GM12891 (cell line): ENCODE measurements at places on chromosomes 2 and 18.

DNA sequence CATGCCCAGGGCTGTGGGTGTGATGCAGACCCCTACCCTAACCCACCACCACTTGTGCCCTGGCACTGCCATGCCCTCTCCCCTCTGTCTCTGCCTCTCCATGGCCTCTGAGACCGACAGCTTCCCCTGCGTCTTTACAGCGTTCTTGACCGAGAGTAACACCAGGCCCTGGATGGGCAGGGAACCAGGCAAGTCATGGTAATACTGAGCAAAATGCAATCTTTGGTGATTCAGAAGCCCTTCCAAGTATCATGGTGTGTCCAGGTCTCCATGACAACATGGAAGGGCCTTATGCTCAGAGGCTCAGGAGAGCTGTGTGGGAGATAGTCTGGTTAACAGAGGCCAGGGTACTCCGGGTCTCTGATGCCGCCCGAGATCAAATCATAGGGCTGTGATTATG lies 176.1 kb downstream of the KLHL29 start:
- no peak for DNase-seq

DNA sequence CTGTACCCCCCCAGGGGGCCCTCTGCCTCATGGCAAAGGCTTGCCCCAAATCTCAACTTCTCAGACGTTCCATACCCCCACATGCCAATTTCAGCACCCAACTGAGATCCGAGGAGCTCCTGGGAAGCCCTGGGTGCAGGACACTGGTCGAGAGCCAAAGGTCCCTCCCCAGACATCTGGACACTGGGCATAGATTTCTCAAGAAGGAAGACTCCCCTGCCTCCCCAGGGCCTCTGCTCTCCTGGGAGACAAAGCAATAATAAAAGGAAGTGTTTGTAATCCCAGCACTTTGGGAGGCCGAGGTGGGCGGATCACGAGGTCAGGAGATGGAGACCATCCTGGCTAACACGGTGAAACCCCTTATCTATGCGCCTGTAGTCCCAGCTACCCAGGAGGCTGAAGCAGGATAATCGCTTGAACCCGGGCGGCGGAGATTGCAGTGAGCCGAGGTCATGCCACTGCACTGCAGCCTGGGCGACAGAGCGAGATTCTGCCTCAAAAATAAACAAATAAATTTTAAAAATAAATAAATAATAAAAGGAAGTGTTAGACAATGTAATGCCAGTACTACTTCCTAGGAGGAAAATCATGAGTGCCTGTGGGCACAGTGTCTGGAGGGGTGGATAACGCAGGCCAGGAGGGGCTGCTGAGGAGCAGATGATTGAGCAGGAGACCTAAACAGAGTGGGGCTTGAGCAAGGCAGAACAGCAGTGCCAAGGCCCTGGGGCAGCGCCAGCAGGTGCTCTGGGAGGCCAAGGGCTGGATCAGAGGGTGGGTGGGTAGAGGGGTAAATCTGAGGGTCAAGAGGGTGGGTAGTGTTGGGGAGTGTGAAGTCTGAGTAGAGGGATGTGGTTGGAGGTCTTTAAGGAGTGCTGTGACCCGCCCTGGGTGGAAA lies 4.0 kb downstream of the ALPP start:
- DNase-seq: no peak

DNA sequence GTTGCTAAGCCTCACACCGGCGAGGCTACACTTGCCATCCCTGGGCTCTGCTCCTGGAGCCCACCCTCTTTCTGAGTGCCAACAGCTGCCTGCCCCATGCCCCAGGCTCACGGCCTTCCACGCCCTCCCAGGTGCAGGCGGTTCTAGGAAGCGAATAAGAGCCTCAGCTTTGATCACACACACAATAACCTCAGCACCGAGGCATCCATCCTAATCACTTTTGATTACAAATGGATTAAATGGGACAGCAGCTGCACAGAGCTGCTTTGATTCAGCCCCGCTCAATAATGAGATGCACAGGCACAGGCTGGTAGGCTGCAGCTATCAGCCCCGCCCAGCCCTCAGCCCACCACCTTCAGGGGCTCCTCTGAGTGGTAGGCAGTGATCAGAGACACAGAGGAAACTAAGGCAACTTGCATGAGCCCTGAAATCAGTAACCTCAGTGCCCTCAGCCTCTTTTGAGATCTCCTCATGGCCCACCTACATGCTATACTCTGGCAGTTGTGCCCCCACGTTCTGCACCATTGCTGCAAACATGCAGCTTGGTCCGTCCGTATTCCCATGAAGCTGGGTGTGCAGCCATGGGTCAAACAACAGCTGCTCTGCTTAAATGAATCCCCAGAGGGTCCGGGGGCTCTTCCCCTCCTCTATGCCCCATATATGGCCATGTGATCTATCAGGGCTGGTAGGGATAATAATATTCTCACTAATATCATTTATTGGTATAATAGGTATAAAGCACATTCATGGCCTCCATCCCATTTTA lies 171.4 kb downstream of the SETBP1 start:
- DNase-seq: no peak

DNA sequence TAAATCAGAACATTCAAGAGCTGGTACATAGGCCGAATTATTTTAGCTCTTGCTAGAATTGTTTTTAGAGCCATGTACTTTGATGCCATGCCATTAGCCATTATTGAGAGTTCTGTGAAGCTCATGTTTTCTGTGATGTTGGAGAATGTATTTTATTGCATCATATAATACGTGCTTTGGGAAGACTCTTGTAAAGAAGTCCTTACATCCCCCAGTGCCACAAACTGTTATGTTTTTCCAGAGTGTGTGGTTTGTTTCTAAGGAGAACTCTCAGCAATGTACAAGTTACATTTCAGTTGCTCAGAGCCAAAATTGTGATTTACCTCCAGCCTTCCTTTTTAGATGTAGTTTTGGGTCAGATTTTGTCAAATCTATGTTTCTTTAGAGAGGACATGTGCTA lies 148.6 kb downstream of the HAUS1 start:
- no peak for DNase-seq
